ENCODE measurements at places on chromosomes 12 and 14.

DNA sequence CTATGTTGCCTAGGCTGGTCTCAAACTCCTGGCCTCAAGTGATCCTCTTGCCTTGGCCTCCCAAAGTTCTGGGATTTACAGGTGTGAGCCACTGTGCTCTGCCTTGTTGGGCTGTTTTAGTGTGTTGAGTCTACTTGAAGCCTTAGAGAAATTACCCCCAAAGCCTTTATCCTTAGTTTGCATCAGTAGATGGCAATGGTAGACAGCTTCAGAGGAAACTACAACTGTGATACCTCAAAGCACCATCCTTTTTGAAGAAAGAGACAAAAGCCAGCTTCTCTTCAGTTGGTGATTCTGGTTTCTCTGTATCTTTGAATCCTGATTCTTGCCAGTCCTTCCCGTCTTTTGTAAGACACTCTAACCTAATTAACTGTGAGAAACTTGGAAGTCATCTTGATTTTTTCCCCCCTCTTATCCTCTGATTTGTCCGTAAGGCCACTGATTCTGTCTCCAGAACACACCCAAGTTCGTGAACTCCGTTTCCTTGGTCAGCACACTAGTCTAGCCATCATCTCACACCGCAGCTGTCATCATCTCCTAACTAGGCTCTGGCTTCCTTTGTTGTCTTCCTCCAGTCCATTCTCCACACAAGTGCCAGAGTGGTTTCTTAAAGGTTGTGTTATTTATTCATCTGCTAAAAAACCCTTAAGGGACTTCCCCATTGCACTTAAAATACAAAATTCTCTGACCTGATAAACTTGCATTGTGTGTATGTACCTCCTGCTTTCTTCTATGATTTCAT lies 20.2 kb downstream of the ATP2A2 start:
- DNase-seq = no peak

DNA sequence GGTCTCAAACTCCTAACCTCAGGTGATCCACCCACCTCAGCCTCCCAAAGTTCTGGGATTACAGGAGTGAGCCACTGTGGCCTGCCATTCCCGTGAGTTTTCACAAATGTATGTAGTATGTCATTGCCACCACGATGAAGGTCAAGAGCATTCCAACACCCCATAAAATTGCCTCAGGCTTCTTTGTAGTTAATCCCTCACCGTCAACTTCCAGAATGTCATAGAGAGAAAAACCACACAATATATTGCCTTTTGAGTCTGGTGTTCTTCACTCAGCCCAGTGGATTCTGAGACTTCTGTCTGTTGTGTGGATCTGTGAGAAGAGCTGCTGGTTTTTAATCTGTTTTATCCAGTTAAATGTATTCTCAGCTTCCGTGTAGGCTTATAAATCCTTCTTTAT lies 12.6 kb upstream of the CFAP251 start:
- DNase-seq = no peak

DNA sequence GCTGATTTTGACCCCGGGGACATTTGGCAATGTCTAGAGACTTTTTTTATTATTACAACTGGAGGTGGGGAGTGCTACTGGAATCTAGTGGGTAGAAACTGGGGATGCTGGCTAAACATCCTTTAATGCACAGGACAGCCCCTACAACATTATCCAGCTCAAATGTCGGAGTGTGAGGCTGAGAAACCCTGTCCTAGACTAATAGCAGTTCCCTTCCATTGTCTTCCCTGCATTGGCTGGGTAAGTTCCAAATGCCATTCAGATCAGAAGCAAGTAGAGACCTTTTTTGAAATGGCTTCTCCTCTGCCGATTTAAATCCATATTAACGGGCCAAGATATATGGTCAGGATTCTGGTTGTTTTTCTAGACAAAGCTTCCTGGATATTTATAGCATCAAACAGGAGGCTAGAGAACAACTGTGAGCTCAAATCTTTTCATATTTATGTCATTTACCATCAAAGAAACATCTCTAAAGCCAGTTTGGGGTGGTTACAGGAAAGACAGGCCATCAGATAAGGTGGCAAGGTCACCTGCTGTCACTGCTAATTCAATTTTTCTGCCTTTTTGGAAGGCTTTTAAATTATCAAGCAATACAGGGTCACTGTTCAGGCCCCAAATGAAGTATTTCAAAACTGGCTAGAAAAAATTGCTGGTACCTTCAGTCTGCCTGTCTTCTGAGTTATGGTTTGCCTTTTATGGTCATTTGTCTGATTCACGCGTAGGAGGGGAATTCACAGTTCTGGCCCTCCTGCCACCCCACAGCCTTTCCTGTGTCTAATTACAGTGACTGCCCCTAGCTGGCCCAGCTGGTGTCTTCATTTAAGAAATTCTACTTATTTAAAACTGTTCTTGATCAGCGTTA lies 20.1 kb upstream of the AKAP5 start:
- DNase-seq = peak; percentile 75

DNA sequence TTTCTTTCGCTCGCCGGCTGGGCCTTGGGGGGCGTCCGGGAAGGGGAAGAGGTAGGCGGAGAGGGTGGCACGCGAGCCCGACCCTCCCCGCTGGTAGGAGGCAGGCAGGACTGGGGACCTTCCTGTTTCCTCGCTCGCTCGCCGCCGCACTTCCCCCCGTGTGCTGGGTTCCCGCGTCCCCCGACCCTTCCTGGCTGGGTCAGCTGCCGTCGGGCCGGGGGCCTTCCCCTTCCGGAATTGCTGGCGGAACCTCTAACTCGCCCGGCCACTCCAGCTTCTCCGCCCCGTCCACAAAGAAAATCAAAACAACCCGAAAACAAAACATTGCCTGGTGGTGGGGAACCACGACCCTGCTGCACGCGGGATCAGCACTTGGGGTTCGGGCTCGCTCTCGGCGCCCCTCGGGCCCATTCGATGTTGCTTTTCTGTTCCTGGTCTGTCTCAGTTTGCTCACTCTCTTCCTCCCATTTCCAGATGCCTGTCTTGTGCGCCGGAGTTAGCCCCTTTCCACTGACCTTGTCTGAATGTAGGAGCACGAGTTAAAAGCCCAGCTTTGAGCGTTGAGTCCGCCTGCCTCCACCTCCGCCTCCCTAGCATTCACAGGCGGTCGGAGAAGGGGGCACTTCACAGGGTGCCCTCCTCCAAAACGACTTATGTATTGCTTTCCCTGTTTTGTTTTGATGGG lies 581 bp downstream of the PAPOLA start:
- DNase-seq = peak; percentile 54

DNA sequence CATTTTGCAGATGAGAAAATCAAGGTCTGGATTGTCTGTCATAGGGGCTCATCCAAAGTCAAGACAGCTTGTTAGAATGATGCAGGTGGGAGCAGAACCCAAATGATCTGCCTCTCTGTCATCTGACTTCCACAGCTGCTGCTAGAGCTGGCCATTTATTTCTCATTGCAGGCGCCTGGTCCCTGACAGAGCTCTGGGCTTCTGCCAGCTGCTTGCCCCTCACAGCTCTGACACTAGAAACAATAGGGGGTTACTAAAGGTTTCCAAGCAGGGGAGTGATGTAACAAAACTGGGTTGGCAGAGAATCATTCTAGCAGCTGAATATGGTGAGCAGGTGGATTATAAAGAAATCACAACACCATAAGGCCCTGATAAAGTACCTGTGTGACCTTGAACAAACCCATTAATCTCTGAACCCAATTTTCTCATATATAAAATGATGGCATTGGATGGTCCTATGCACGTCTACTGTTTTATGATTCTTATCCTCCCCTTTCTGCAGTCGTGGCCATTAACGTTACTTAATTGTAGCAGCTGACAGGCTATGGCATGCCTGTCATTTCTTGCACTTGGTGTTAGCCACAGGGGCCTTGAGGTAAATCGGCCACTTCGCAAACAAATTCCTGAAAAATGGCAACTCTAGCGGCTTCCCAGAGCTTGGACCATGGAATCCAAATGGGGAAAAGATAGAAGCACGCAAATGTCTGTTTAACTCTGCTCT lies 134.6 kb downstream of the RMST start:
- no peak for DNase-seq

DNA sequence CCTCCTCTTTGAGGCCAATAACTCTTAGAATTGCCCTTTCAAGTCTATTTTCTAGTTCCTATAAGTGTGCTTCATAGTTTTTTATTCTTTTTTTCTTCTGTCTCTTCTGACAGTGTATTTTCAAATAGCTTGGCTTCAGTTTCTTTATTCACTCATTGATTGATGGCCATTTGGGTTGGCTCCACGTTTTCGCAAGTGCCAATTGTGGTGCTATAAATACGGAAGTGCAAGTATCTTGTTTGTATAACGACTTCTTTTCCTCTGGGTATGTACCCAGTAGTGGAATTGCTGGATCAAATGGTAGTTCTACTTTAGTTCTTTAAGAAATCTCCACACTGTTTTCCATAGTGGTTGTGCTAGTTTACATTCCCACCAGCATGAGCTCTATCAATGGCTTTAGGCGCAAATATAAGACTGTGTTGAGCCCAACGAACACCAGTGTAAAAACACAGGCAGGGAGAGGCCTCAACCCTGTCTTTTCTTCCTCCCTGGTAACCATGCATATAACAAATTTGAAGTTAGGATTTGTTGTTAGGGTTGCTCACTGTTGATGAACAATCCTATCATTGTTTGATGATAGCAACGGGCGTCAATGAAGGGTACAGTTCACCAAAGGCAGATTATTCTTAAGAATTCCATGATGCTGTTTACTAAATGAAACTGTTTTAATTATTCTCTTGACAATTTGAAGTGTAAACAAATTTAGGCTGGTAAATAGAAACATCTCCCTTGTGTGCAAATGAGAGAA lies 13.3 kb upstream of the LMNTD1 start:
- DNase-seq = no peak

GRCh38 chr14:93946541-93947090 lies 19.5 kb downstream of the FAM181A start:
- no peak for DNase-seq

DNA sequence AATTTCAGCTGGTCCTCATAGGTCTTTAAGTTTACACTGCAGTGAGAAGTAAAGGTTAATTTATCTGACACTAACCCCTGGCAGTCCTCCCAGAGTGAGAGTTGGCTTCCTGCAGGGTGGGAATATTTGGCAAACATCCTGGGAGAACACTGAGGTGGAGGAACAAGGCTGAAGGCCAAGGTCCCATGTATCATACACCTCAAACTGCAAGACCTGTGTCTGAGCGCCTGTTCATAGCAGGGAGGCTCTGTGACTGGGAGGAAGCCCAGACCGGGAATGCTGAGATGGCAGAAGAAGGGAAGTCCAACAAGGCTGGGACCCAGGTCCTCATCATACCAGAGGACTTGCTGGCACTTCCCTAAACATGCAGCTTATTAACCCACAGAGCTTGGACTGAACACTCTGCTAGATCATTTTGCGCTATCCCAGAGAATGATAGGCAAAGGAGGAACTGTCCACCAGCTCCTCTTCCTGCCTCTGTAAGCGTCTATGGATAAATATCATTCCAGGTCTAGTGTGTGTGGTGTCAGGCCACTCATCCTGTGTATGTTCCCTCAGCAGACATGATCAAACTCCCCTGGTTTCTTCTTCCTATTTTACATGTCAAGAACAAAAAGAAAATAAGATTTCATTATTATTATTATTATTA lies 199.6 kb upstream of the CNOT2 start:
- no peak for DNase-seq

DNA sequence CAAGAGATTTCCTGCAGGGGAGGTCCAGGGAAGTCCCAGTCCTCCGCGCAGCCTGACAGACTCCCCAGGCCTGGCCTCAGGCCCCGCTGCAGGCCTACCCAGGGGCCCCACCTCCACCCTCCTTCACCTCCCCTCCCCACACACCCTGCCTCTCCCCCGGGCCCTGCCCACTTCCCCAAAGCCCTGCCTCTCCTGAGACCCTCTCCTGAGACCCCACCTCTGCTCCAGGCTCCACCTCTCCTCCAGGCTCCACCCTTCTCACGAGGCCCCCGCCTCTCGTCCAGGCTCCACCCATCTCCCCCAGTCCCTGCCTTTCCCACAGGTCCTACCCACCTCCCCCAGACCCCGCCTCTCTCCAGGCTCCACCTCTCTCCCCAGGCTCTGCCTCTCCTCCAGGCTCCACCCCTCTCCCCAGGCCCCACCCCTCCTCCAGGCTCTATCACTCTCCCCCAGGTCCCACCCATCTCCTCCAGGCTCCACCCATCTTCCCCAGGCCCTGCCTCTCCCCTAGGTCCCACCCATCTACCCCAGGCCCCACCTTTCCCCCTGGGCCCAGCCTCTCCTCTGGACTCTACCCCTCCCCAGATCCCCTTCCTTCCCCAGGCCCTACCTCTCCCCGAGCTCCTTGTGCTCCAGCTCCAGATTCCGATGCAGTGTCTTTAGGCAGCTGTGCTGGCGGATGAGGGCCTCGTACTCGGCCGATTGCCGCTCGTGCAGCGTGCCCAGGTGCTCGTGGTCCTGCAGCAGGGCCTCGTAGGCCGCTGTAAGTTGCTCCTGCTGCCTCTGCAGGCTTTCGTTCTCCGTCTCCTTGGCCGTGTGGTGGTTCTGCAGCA lies 58.8 kb upstream of the GPR68 start:
- peak; percentile 85 for DNase-seq

DNA sequence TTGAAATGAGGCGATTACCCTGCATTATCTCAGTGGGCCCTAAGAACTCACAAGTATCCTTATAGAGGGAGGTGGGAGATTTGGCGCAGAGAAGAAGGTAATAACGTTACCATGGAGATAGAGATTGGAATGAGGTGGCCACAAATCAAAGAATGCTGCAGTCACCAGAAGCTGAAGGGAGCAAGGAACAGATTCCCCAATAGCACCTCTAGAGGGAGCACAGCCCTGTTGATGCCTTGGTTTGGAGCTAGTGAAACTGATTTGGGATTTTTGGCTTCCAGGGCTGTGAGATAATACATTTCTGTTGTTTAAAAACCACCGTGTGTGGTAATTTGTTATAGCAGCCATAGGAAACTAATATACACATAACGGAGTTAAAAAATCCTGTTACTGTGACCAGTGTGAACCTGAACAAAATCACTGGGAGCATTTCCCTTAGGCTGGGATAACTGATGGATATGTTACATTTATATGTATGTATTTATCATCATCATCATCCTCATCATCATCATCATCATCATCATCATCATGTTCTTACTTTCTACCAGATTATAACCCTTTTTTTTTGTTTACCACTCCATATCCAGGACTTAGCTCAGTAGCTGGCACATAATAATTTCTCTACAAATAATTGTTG lies 100.3 kb downstream of the LIN7A start:
- peak; percentile 1 for DNase-seq

DNA sequence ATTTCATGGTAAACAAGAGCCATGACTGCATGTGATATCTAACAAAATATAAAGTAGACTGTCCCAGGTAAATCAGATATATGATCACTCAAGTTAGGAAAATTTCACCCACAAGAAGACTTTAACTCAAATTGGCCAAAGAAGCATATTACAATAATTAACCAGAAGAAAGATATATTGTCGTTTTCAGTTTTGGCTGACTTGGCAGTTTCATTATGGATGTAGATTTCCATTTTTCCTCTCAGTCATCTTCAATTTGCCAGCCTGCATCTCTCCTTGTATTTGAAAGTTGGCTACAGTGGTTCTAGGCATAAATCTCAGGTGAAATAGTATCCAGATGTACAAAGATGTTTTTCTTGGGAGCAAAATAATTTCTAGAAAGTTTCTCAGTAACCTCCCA lies 761.6 kb downstream of the LRFN5 start:
- DNase-seq = no peak

All from activated CD4-positive, alpha-beta T cell treated with anti-CD3 and anti-CD28 coated beads, Interleukin-2, Interleukin-4, amounts not matched to agents 100 ng/mL and 50 ng/mL, durations not matched to agents 16 hours and 8 hours (primary cell).